ENCODE measurements at places on chromosomes 13 and 19.

DNA sequence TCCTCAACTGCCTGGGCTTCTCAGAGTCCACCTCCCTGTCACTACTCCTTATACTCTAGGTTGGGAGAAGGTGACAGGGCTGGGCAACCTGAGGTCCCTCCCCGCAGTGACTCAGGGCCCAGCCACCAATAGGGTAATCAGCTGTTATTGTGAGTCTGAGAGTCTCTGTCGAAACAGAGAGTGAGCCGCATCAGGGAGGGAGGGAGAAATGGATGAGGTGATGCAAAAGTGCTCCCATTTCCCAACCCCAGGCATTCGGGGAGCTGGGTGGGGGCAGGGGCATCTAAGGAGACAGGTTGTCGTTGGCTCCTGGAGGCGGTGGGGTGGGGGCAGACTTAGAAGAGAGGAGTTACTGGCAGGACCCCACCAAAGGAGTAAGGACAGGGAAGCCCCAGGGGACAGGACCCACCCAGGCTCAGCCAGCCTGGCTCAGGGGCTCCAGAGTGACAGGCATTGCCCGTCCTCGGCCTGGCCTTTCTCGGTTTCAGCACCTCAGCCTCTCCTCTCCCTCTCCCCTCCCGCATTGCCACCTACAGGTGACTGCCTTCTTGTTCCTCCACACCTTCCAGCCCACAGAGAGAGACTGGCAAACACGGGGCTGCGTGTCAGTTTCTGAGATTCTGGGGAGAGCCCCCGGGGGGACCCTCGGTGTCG, at the start of gene DMKN:
Gene DMKN (minus strand): TSS at position 22 of the 654 bp plus-strand sequence. CDS start 174 bp downstream, outside the sequence.
- no peaks in the 10 kb centered on the region for H3K27me3 ChIP-seq
- H3K4me3 ChIP-seq = no peak within 1 kb of the TSS
- peaks cover 9% of the 10 kb centered on the region for H3K4me1 ChIP-seq
- DNase-seq = no peak
- H3K36me3 ChIP-seq = no peaks in the 10 kb centered on the region

DNA sequence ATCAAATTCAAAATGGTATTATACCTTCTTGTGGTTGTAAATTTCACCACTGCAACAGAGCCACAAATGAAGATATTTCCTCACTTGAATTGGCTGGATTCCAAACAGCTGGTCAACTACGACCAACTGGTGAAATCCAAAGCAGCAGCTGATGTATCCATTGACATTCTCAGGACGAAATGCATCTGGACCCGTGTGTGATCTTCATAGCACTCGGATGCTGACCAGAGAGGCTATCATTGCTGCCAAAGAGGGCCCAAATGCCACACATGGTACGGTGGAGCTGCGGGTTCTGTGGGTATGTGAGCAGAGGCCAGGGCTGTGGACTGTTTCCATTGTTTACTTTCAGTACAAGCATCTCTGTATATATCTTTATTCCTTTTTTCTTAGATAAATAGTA, 25.6 kb upstream of the PCCA start:
- H3K27ac ChIP-seq = no peak overlapping the region
- no peaks in the 10 kb centered on the region for H3K36me3 ChIP-seq
- H3K27me3 ChIP-seq = no peaks in the 10 kb centered on the region
- no peak for DNase-seq
- no peak overlapping the region for H3K4me3 ChIP-seq
- H3K4me1 ChIP-seq = no peaks in the 10 kb centered on the region

- DNase-seq = no peak
- H3K27me3 ChIP-seq = no peaks in the 10 kb centered on the region
- H3K4me3 ChIP-seq = no peak overlapping the region
- H3K27ac ChIP-seq = no peak overlapping the region
- H3K4me1 ChIP-seq = no peaks in the 10 kb centered on the region
Observed at GRCh38 chr13:92103689-92104153, 705.3 kb downstream of the GPC5 start.

GRCh38 chr19:30313353-30313750, 58.8 kb upstream of the ZNF536 start:
- H3K27ac ChIP-seq = no peak overlapping the region
- no peaks in the 10 kb centered on the region for H3K4me1 ChIP-seq
- no peaks in the 10 kb centered on the region for H3K27me3 ChIP-seq
- DNase-seq = no peak

DNA sequence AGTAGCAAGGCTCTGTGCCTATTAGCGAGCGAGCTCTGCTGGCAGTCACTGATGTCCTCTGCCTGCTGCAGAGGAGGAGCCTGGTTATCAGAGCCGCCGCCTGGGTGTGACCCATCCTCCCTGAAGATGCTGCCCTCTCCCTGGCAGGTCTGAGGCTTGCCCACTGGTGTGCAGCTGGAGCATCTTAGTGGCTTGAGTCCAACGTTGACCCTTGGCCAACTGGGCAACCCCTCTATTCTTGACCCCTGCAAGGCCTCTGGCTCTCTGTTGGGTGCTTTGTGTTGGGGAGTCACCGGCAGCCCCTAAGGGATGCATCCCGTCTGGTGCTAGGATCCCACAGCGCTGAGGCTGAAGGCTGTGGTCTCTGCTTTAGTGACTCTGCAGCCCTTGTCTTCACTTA, 277.9 kb upstream of the SOX1 start:
- H3K4me1 ChIP-seq = no peaks in the 10 kb centered on the region
- H3K27me3 ChIP-seq = no peaks in the 10 kb centered on the region
- no peak overlapping the region for H3K27ac ChIP-seq
- DNase-seq = no peak
- H3K4me3 ChIP-seq = no peak overlapping the region

GRCh38 chr13:41019578-41020347, 647 bp upstream of the ELF1 start:
- H3K27ac ChIP-seq = no peak overlapping the region
- H3K4me1 ChIP-seq = peaks cover 34% of the 10 kb centered on the region
- no peaks in the 10 kb centered on the region for H3K27me3 ChIP-seq
- no peaks in the 10 kb centered on the region for H3K36me3 ChIP-seq
- no peak for DNase-seq

- no peaks in the 10 kb centered on the region for H3K36me3 ChIP-seq
- no peak for DNase-seq
- no peak overlapping the region for H3K4me3 ChIP-seq
- no peak overlapping the region for H3K27ac ChIP-seq
- peaks cover 15% of the 10 kb centered on the region for H3K4me1 ChIP-seq
Observed at GRCh38 chr19:2556221-2557092, 80.5 kb downstream of the GADD45B start.

DNA sequence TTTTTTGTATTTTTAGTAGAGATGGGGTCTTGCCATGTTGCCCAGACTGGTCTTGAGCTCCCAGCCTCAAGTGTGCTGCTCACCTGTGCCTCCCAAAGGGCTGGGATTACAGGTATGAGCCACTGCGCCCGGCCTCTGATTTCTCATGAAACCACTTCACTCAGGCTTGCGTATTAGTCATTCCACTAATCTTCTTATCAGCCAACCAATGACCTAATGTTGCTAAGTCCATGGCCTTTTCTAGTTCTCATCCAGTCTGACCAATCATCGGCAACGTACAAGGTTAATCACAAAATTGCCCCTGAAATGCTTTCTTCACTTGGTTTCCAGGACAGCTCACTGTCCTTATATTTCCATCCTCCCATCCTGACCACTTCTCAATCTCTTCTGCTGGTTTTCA, 605.3 kb upstream of the SLC10A2 start:
- no peak overlapping the region for H3K27ac ChIP-seq
- H3K4me3 ChIP-seq = no peak overlapping the region
- H3K27me3 ChIP-seq = no peaks in the 10 kb centered on the region

Measured in thoracic aorta (tissue), 2 donors.